ENCODE measurements at places on chromosomes 3 and 15. TPM values are rescaled to one million over a fixed set of nuclear protein-coding genes. Genes with fewer than 3 reads are reported as not detected.
A peak's percentile ranks its signal among the peaks of the same experiment; 100 is the strongest.

The STRA6 gene
- total RNA-seq = not detected

The ZNF660 gene
- 2.3 TPM for total RNA-seq

DNA sequence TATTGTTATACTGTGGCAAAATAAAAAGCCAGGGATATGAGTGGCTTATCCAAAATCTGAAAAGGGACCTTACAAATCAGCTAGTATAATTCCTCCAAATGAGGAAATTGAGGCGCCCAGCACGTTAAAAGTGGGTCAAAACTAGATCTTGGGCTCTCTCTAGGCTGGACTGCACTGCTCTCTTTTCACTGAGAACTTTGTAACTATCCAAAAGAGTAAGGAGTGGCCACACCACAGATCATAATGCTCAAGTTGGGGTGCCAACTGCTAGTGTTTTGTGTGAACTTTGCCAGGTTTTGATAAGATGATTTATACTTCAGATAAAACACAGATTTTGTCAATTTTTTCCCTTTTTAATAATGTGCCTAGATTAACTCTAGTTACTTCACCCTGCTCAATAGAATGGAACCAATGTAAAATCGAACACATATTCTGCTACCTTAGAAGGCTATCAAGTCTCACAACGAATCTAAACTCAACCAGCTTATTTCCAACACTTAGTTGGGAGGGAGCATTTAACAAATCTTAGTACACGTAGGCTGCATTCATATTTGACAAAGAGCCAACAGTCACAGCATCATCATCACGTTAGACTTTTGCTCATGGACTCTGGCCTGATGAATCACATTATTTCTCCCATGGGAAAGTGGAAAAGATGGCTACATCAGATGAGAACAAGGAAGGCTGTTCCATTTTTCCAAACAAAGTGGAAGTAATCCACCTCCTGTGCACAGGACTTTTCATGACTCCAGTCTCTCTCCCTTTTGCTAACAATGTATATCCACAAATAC, 64.4 kb downstream of the ABI3BP start:
- no peak for DNase-seq

DNA sequence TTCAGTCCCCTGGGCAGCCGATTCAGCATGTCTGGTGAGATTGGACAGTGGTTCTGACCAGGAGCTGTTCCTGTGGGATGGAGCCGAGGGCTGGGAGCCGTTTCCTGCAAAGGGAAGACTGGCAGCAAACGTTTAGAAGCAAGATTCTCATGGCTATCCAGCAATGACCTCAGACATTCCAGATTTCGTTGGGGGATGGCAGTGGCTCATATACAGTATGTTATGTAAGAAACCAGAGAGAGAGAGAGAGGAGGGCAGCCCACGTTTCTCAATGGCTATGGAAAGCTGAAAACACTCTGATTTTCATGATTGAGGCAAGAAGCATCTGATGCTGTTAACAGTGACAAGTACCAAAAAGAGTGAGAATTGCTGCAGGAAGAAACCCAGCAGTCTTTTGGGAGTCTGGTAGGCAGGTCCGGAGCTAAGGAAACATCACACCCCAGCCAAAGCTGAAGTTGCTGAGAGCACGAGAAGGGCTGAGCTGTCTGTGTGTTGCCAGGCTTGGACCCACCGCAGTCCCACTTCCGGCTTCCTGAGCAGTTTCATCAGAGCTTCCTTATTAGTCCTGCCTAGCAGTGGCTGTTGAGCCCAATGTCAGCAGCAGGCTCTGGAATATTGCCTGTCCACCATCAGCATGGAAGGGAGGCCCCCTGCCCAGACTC, 25.6 kb upstream of the VPS8 start:
- DNase-seq = no peak

The FANCD2OS gene
- not detected for total RNA-seq

DNA sequence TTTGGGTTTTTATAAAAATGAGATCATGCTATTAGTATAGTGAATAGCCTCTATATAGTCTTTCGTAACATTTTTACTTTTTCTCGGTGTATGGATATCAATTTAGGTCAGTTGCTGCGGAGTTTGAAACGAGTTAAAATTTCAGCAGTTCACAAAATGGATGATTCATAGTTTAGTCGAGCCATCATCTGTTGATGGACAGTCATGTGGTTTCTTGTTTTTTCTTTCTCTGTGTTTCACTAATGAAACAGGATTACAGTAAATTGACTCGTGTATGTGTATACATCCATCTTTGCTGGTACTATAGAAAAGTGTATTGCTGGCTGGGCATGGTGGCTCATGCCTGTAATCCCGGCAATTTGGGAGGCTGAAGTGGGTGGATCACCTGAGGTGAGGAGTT, 106.8 kb downstream of the IGF1R start:
- no peak for DNase-seq

The CFAP100 gene
- not detected for total RNA-seq

The CPNE4 gene
- 3.5 TPM for total RNA-seq

GRCh38 chr3:128701342-128702212, 24.4 kb upstream of the RAB7A start:
- DNase-seq = peak; percentile 57

DNA sequence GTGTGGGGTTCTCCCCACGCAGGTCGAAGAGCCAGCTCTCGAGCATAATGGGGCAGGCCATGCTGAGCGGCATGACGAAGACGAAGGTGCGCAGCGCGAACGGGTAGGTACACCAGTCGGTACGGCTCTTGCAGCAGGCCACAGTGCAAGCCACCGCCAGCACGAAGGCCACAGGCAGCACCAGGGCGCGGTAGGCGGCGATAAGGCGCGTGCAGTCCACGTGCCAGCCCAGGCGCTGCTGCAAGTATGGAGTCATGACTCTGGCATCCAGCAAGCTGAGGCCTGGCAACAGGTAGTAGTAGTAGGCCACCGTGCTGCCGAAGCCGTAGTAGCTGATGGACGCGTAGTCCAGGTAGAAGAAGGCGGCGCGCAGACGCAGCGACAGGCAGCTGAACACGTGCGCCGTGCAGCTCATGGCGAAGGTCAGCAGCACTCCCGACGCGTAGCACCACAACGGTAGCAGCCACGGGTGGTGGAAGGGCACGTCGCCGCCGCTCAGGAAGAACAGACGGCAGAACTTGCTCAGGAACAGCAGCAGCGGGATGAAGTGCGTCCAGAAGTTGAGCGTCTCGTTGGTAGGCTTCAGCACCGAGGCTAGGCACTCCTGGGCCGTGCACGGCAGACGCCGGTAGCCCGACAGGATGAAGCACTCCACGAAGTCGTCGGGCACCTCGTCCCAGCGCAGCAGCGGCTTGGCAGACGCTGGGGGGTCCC, 797 bp downstream of the PAQR9 start:
- no peak for DNase-seq

DNA sequence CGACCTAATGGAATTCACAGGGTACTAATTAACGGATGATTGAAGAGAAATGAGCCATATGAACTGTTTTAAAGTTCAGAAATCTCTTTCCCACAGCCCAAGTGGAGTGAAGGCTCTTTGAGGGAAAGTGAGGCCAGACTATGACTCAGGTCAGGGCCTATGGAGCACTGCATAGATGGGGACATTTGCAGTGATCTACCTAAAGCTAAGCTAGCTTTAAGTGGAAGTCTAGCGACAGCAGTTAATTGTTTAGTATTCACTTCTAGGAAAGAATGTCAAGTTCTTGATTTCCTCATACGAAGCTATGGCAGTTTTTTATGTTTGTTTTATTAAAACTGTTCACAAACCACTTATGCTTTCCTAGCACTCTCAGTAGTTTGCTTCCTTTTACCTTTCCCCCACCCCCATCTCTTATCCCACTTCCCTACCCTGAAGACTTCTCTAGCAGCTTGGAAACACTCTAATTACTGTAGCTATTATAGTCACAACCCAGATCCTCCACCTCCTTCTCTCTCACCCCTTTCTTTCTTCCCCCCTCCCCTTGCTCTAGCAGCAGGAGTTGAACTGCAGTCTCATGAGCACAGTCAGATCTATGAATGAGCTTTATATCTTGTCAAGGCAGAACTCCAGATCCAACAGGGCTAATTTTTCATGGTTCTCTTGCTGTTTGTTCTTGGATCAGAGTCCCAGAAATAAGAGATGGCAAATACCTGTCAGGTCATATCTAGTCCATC, 6.2 kb downstream of the ZNF609 start:
- DNase-seq = no peak

DNA sequence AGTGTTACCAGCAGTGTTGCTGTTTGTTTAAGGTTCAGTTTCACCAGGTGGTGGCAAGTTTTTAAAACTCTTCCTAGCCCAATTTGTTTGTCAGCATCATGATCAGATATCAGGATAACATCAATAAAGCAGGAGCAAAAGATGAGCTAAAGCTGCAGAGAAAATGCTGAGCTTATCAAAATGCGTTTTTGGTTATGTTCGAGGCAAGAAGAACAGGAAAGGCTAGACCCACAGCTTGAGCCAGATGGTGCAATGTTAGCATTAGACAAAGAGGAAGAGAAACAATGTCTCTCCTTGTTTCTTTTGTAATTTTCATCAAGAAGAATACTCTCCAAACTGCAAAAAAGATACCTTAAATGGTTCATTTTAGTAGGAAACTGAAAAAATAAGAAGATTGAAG, 66.2 kb downstream of the THRB start:
- DNase-seq = no peak

DNA sequence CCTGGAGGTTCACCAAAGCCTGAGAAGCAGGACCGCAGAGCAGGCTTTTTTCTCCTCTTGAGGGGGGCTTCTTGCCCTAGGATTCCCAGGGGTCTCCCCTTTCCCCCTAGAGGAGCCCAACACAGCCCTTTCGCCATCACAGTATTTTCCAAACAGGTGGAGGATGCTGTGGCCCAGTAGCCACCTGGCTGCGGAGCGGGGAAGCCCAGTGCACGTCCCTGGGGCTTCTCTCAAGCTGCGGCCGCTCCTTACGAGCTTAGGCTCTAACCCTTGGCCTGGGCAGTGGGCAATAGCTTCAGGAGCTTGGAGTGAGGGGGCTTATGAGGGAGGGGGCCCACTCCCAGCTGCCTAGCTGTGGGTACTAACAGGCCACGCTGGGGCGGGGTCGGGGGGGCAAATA, 11.6 kb upstream of the DLL4 start:
- DNase-seq = no peak

GRCh38 chr3:156456771-156457224, 98.1 kb downstream of the SSR3 start:
- no peak for DNase-seq

DNA sequence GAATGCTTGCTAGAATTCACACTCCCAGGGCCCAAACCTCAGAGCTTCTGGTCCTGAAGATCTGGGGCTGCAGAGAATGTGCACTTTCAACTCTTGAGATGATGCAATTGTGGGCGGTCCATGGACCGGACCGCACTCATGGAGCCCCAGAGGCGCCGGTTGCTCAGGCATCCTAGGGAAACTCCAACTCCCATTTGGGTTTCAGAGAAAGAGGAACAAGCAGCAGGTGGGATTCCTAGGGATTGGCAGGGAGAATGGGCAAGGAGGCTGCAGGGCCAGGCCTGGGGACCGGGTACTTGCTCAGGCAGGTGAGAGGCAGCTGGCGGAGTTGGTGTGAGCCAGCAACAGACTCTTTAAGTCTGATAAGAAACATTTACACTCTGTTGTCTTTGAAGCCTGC, 3.5 kb downstream of the NOX5 start:
- DNase-seq = no peak

DNA sequence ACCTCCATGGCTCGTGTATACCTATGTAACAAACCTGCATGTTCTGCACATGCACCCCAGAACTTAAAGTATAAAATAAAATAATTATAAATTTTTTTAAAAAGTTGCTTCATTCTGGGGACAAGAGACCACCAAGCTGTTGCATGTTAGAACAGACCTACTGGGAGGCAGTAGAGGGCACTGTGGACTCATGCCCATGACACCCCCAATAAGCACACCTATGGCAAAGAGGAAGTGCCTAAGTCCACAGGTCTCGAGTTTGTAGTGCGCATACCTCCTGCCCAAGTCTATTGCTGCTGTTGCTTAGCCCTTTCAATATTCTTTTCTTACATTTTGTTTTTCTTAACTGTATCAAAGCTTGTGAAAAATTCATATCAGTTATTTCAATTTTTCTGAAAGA, 267.9 kb upstream of the THBS1 start:
- no peak for DNase-seq

DNA sequence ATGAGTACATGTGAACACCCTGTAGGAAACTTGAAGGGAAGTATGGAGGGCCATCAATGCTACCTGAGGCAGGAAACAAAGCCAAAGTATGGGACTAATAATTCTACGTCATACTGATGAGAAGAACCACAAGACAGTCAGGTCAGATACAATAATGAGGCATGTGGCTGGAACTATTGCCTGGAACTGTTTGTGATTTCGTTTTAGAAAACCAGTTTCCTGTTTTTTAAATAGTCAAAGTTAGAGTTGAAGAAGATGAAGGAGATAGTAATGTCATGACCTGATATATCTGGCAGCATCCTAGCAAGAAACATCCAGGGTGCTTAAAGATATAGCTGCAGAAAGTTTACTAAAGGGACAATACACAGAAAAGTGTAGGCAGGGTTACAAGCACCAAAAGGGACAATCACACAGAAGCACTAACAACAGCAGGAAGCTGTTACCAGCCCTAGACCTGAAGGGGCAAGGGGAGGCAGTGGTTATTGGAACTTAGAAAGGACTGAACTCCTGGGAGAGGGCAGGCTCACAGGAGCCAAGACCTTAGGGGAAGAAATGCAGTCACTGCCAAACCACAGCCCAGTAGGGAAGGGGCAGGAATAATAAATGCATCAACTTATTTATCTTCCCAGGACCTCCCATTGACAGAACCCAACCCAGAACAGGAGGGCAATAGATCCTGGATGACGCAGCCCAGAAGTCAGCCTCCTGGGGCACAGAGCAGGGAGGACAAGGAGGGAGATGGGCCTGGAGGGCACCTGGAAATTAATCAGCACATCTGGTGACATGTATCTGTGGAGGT, 302.1 kb upstream of the STT3B start:
- no peak for DNase-seq

All from stomach (tissue), 19 donors.